ENCODE measurements at places on chromosomes 5 and 9.

GRCh38 chr9:124139001-124139400 is 118.7 kb upstream of the NEK6 start:
- DNase-seq: no peak

DNA sequence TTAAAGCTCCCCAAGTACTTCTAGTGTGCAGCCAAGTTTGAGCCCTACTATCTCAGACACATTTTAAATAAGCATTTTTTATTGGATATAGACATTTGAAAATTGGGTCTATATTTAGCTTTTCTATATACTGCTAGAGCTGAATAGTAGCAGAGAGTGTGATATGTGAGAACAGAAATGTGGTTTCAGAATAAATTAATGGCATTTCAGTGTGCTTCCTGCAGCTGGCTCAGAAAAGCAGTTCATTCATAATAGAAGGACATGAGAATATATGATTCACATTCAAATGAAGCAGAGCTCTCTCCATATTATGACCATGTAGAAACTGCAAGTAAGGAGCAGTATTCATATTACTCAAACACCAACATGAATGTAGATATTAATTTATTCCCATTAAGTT is 464.0 kb downstream of the PTPRD start:
- DNase-seq: no peak

- no peak for DNase-seq
Observed at GRCh38 chr5:139052975-139053374, 145.2 kb downstream of the SIL1 start.

- DNase-seq: no peak
Observed at GRCh38 chr9:136930014-136930413, 14.5 kb downstream of the FBXW5 start.

DNA sequence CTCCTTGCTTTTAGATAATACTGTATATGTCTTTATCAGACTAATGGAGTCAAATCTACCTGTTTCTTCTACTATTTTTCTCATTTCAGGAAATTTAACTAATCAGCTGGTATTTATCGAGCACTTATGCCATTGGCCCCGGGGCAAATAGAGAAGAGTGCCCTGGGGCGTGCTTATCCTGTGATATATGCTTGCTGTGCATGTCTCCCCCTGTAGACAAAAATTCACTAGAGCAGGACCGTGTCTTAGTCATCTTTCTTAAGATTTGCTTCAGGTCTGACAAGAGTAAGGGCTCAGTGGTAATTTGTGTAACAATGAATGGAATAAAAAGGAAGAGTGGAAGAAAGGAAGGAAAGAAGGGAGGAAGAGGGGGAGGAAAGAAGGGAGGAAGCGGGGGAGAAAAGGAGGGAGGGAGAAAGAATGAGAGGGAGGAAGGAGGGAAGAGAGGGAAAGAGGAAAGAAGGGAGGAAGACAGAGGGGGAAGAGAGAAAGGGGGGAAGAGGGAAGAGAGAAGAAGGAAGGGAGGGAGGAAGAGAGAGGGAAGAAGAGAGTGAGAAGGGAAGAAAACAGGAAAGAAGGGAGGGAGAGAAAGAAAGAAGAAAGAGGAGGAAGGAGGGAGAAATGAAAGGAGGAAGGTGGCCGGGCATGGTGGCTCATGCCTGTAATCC is 295.7 kb upstream of the PANK3 start:
- no peak for DNase-seq

DNA sequence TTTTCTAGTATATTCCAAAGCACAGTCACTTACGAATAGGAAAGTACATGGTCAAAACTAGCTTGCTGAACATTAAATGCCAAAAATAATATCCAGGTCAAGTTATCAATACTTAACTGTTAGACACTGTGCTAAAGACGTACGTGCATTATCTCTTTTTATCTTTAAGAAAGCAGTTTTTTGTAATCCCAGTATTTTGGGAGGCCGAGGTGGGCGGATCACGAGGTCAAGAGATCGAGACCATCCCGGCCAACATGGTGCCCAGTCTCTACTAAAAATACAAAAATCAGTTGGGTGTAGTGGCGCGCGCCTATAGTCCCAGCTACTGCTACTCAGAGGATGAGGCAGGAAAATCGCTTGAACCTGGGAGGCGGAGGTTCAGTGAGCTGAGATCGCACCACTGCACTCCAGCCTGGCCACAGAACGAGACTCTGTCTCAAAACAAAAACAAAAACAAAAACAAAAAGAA is 2.7 kb upstream of the HSPA5 start:
- DNase-seq: no peak

All from activated naive CD8-positive, alpha-beta T cell treated with anti-CD3 and anti-CD28 coated beads for 36 hours (primary cell).